Naive thymus-derived CD8-positive, alpha-beta T cell (primary cell): ENCODE measurements at places on chromosomes 1 and 21. TPM values are rescaled to one million over a fixed set of nuclear protein-coding genes. Genes with fewer than 3 reads are reported as not detected.
A peak's percentile ranks its signal among the peaks of the same experiment; 100 is the strongest.

- no peaks in the 10 kb centered on the region for H3K27me3 ChIP-seq
- DNase-seq, result peak; percentile 68
- H3K4me3 ChIP-seq, result peak overlapping the region; percentile 59
- H3K4me1 ChIP-seq, result peaks cover 90% of the 10 kb centered on the region
Observed at GRCh38 chr1:66351913-66352312, 182.0 kb upstream of the SGIP1 start.

DNA sequence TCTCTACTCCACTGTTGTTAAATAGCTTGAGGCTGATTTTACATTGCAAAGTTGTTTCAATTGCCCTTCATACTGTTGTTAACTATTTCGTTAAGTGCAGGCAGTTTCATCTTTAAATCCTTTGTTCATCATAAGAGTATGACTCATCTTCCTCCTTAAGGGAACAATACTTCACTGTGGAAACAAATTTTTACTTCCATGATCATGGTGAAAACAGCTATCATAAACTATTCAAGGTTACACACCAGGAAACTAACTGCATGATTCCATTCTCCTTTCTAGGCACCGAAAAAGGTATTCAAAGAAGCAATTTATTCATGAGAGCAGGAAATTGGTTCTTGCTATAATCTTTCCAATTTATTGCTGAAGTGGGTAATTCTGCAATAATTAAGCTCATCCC is 593.2 kb downstream of the LRRIQ3 start:
- H3K36me3 ChIP-seq, result no peaks in the 10 kb centered on the region
- DNase-seq, result no peak
- H3K4me1 ChIP-seq, result no peaks in the 10 kb centered on the region
- no peaks in the 10 kb centered on the region for H3K27me3 ChIP-seq
- H3K27ac ChIP-seq, result no peak overlapping the region
- no peak overlapping the region for H3K4me3 ChIP-seq

- peaks cover 32% of the 10 kb centered on the region for H3K4me1 ChIP-seq
- no peak for DNase-seq
- peaks cover 2% of the 10 kb centered on the region for H3K27me3 ChIP-seq
Observed at GRCh38 chr21:45289655-45290515, 2.2 kb upstream of the POFUT2 start.

- H3K27me3 ChIP-seq, result peaks cover 21% of the 10 kb centered on the region
- H3K36me3 ChIP-seq, result no peaks in the 10 kb centered on the region
- H3K27ac ChIP-seq, result no peak overlapping the region
- no peaks in the 10 kb centered on the region for H3K4me1 ChIP-seq
- DNase-seq, result no peak
- H3K4me3 ChIP-seq, result no peak overlapping the region
Observed at GRCh38 chr1:29590583-29591565, 354.6 kb downstream of the PTPRU start.

The TSPAN1 gene
- polyA plus RNA-seq, result not detected

The PEA15 gene
- 4.3 TPM for polyA plus RNA-seq

The GRIK3 gene
- polyA plus RNA-seq, result not detected
